ENCODE measurements at places on chromosomes 16 and 17. TPM values are rescaled to one million over a fixed set of nuclear protein-coding genes. Genes with fewer than 3 reads are reported as not detected.
A peak's percentile ranks its signal among the peaks of the same experiment; 100 is the strongest.

DNA sequence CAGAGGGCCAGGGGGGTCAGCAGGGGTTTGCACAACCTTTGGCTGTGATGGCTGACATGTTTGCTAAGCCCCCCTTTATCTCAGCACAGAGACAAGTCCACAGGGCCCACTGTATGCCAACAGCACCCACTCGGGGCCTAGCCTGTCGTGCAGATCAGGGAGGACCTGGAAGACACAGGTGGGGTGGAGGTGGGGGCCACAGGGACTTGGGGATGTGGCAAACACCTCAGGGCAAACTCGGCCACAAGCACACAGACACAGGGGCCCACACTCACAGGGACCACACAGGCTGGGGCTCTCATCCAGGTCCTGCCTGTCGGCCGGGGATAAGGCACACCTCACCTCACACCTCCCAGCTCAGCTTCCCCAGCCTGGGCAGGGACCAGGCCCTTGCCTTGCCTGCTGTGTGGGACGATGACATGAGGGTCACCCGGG, 87.9 kb downstream of the C16orf78 start:
- H3K27me3 ChIP-seq: no peaks in the 10 kb centered on the region
- no peaks in the 10 kb centered on the region for H3K4me1 ChIP-seq
- DNase-seq: no peak
- no peak overlapping the region for H3K27ac ChIP-seq
- H3K4me3 ChIP-seq: no peak overlapping the region

- no peak for DNase-seq
- H3K27me3 ChIP-seq: peaks cover 4% of the 10 kb centered on the region
- no peak overlapping the region for H3K4me3 ChIP-seq
- no peaks in the 10 kb centered on the region for H3K36me3 ChIP-seq
These were observed 22.2 kb upstream of the C17orf113 start for GRCh38 chr17:42072323-42073187.

- no peak overlapping the region for H3K4me3 ChIP-seq
- H3K27ac ChIP-seq: peak overlapping the region; percentile 31
- no peaks in the 10 kb centered on the region for H3K36me3 ChIP-seq
- no peaks in the 10 kb centered on the region for H3K4me1 ChIP-seq
- DNase-seq: peak; percentile 70
- H3K27me3 ChIP-seq: no peaks in the 10 kb centered on the region
These were observed 12.1 kb downstream of the GLP2R start for GRCh38 chr17:9837551-9838471.

DNA sequence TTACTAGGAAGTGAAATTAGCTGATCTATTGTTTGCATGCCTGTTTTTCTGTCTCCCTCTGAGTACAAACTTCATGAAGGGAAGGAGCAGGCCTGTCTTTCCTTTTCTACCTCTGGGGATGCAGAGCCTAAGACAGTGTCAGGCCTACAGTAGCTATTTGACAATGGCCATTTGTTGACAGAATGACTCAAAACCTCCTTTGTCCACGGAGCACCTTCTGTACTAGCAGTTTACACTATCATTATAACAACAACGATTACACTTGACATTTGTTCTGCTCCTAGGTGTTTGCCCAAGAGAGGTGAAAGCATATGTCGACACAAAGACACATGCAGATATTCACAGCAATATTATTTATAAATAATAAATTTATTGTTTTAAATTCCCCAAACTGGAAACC, 132.3 kb upstream of the IRX3 start:
- H3K36me3 ChIP-seq: no peaks in the 10 kb centered on the region
- no peaks in the 10 kb centered on the region for H3K27me3 ChIP-seq
- DNase-seq: no peak
- no peak overlapping the region for H3K4me3 ChIP-seq
- H3K4me1 ChIP-seq: no peaks in the 10 kb centered on the region

DNA sequence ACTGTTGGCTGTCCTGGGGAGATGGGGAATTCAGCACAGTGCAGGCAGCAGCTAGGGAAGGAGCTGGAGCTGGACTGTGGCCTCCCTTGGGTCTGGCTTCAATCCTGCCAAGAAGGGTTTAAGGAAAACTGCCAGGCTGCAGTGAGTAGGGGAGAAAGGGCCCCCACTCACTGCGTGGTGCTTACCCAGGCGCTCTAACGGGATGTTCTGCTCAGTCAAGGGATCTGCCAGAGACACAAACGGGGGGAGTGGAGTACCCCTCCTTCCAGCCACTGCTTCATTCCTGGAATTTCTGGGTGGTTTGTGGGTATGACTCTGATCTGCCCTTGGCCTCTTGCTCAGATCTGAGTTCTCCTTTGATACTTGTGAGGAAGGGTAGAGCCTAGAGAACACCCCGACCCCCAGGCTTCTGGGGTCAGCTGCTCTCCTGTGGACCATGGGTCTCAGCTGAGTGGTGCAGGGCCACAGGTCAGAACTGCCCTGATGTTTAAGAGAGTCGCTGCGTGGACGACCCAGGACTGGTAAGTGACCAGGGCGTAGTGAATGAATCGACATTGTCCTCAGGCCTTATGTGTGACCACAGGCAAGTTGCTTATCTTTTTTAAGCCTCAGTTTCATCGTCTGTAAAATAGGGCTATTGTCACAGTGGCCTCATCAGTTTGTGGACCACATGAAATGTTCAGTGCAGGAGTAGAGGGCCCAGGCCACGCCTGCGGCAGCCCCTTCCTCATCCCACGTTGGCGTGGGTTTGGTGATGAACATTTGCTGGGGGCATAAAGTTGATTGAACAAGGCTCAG, 9.6 kb downstream of the CRISPLD2 start:
- H3K4me3 ChIP-seq: no peak overlapping the region
- H3K36me3 ChIP-seq: no peaks in the 10 kb centered on the region
- H3K27me3 ChIP-seq: no peaks in the 10 kb centered on the region
- H3K4me1 ChIP-seq: peaks cover 14% of the 10 kb centered on the region

Gene PHF12
- 71.0 TPM for total RNA-seq

Gene SAMD14
- 2.3 TPM for total RNA-seq

Gene WDR59
- total RNA-seq: 50.0 TPM

Gene ARHGAP23
- total RNA-seq: 20.6 TPM
